ENCODE measurements at places on chromosomes 13 and 19. TPM values are rescaled to one million over a fixed set of nuclear protein-coding genes. Genes with fewer than 3 reads are reported as not detected.

Gene SLC1A6
- not detected for total RNA-seq

Gene CLEC11A
- 2.6 TPM for total RNA-seq

DNA sequence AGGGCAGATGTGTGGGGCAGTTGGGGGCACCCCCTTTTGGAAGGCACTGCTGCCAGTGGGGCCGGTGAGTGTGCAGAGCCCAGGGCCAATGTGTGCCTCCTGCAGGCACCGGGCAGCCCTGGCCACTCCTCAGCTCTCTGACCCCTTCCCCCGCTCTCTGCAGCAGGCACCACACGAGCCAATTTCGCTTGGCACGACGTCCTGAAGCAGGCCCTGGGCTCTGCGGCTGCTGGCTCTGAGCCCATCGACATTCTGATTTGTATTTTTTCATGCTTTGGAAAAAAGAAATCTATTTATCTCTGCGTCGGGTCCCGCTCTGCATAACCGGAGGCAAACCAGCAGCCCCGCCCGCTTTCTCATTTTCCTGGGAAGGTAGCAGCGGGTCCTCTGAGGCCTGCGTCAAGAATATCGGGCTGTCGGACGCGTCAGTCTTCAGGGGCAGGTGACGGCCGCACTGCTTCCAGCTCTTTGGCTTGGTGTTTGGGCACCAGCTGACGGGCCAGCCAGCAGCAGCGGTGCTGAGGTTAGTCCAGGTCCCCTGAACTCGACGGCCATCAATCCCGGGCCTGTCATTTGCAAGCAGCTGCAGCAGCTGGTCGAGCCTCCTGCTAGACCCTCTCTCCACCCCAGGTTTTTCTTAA lies 134.3 kb downstream of the KDM4B start:
- no peak for DNase-seq

DNA sequence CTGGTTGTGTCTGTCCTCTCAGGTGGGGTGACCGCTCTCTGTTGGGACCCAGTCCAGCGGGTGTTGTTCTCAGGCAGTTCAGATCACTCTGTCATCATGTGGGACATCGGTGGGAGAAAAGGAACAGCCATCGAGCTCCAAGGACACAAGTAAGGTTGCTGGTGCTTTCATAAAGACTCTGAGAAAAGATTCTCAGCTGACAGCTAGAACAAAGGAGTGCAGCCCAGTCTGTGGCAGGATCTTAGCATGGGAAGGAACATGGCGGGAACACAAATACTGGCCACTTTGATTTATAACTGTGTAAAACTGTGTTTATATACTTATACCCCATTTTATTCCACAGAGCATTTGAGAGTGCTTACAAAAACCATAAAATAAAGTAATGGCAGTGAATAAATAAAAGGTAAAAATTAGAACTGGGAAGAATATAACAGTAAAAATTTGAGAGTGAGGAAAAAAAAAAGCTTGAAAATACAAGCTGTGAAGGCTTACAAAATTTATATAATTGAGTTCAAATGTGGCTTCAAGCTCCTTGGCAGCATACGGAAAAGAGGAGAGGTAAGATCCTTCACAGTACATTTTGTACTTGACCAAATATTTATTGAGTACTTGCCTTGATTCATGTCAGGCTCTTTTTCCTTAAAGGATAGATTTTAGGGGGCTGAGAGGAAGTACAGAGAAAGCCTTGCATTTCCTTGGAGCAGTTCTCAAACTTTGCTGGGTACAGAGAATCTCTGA lies 64.8 kb downstream of the DHRS12 start:
- no peak for DNase-seq

DNA sequence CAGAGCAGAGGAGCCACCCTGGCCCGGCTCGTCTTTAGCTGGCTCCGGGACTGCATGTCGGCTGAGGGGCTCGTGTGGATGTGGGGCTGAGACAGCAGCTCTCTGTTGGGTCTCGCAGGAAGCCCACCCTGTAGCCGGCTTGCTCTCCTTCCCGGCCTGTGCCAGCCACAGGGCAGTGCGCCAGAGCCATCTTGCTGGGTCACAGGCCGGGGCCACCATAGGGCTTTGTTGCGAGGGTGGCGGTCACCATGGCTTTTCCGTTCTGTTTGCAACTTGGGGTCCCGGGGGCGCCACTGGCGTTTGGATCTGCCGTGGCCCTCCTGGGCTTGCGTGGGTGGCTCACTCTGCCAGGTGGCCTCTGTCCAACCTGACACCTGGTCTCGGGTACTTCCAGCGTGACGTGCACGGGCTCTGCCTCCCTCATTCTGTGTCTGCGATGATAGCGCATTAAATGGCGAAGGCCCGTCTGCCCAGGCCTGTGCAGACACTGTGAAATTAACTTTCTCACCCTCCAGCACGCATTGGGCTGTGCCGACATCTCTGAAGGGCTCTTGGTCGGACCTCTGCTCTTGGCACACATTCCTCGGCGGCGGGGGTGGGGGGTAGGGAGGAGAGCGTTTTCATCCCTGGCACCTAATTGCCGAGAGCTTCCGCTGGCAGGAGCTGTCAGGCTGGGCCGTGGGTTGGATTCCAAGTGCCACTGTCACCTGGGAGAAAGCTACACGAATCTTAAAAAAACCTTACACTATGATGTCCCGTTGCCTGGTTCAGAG lies 95.1 kb downstream of the KDM4B start:
- no peak for DNase-seq

- DNase-seq: peak; percentile 86
Observed at GRCh38 chr19:55460670-55461258, 678 bp downstream of the ISOC2 start.

DNA sequence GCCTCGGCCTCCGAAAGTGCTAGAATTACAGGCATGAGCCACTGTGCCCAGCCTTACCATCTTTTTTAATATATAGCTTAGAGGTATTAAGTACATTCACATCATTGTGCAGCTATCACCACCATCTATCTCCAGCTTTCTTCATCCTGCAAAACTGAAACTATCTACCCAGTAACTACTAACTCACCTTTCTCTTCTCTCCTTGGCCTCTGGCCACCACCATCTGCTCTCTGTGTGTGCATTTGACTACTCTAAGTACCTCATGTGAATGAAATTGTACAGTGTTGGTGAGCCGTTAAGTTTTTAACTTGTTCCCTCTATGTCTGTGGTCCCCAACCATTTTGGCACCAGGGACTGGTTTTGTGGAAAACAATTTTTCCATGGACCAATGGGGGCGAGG lies 56.1 kb downstream of the CDK8 start:
- DNase-seq: no peak

Measured in transverse colon (tissue), 4 donors.